ENCODE measurements at places on chromosomes 4 and X. TPM values are rescaled to one million over a fixed set of nuclear protein-coding genes. Genes with fewer than 3 reads are reported as not detected.
A peak's percentile ranks its signal among the peaks of the same experiment; 100 is the strongest.

- DNase-seq: no peak
These were observed 1.8 kb downstream of the RGS12 start for GRCh38 chr4:3294401-3295241.

DNA sequence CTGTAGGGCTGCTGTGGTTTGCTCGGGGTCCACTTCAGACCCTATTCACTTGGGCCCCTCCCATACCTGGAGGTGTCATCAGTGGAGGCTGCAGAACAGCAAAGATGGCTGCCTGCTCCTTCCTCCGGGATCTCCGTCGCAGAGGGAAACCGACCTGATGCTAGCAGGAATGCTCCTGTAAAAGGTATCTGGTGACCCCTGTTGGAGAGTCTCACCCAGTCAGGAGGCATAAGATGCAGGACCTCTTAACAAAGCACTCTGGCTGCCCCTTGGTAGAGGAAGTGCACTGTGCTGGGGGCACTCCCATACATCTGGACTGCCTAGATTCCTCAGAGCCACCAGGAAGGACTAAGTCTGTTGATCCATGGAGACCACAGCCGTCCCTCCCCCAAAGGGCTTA, 296.9 kb downstream of the GRID2 start:
- no peak for DNase-seq

DNA sequence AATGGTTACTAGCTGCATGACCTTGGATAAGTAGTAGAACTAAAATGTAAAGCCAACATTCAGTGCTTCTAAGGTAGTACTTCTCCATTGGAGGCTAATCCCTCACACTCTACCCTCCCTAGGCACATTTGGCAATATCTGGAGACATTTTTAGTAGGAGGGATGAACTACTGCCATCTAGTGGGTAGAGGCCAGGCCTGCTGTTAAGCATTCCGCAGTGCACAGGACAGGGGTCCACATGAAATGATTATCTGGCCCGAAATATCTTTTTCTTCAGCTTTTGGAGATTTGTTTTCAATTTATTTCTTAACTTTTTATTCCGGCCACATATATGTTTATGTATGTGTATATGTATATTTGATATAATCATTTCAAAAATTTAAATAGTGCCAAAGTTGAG, 36.0 kb upstream of the SPANXC start:
- DNase-seq: peak; percentile 3

DNA sequence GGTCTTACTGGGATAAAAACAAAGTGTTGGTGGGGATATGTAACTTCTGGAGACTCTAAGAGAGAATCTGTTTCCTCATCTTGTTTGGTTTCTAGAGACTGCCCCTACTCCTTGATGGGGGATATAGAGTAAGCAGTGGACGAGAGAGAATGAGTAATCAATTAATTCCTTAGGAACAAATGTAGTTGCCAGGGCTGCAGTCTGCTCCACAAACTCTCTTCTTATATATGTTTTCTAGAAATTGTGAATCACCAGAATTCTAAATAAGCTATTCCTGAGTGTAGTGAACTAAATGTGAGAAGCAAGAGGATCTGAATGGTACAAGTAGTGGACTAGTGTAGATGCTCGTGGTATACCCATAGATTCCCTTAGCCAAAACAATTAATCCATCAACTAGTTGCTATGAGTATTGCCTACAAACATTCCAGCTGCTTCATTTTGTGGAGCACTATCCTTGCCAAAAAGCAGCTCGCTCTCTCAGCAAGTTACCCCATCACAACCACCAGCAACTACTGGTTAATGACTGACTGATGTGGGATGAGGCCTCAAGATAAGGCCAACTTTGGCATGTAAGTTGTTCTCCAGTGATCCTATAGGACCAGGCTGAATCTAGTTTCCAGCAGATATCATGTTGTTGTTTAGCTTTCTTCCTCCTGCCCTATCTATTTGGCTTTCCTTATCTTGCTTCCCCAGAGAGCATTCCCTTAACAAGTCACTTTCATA, 273.0 kb downstream of the SLC7A11 start:
- no peak for DNase-seq

DNA sequence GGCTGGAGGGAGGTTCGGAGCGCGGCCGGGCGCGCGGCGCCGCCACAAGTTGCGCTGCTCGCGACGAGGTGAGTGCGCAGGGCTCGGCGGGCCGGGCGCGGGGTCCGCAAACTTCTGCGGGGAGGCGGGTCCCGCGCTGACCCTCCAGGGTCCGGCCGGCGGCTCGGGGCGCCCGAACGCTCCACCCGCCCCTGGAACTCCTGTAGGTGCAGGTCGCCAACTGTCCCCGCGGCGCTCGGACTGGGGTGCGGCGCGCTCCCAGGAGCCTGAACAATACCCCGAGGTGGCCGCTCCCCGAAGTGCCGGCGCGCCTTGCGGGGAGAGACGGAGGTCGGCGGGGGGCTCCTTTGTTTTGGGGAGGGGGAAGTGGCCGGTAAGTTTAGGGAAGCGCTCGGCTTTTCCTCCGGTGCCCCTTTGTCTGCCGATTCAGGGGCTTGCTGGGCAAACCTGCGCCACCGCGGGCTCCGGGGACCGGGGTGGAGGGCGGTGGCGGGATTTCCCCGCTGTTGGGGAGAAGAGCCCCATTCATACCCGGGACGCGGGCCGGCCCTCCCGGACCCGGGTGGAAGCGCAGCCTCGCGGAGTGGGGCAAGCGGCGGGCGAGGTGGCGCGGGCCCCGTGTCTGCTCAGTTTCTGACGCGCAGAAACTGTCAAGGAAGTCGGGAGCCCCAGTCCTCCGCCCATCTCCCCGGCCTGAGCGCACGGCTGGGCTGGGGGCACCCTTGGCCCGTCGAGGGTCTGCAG, 694 bp downstream of the TBL1X start:
- DNase-seq: peak; percentile 5

GRCh38 chrX:71493111-71493613, 39.7 kb upstream of the OGT start:
- no peak for DNase-seq

GRCh38 chr4:168978001-168978700, 31.9 kb downstream of the CBR4 start:
- DNase-seq: no peak

- no peak for DNase-seq
These were observed 390.0 kb downstream of the GRXCR1 start for GRCh38 chr4:43282534-43282933.

GRCh38 chr4:89263265-89263664, 44.3 kb downstream of the GPRIN3 start:
- no peak for DNase-seq

DNA sequence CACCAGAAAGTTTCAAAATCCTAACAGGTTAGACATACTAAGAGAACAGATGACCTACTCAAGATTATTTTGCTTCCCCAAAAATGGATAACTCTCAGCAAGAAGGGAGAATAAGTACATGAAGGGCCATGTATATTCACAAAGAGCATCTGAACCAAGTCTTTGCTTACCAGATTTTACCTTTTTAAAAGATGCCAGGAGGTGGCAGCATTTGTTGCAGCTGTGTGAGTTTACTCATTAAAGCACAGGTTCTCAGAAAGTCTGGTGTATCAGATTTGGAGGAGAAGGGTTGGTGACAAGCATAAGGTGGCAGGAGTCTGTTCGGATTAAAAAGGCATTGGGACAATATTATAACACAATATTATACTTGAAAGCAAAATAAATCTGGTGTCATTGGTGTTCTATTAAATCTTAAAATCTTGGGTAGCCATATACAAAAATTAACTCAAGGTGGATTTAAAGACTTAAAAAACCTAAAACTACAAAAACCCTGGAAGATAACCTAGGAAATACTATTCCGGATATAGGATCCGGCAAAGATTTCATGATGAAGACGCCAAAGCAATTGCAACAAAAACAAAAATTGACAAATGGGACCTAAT, 51.3 kb upstream of the NFKB1 start:
- DNase-seq: peak; percentile 19

DNA sequence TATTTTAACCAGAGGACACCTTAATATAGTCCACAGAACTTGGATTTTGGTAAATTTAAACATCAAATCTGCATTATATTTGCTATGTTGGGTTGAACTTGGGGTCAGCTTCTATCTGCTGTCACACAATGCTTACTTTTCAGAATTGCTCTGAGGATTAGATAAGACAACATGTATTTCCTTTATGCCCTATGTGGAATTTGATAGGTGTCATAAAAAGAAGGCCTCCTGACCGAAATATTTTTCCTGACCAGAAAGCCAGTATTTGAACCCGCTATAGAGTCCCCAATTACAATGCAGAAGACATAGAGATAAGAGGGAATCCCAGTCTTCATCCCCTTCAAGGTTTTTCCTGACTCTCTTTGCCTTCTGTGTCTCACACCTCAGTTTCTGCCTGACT, 4.1 kb downstream of the MTTP start:
- no peak for DNase-seq

- DNase-seq: no peak
These were observed 153.4 kb downstream of the PPARGC1A start for GRCh38 chr4:23736466-23736865.

POF1B gene
- total RNA-seq: not detected

EGF gene
- total RNA-seq: 7.3 TPM

GABRQ gene
- total RNA-seq: 0.63 TPM

PDGFC gene
- total RNA-seq: 34.0 TPM

TEX13D gene
- not detected for total RNA-seq

NRK gene
- 4.3 TPM for total RNA-seq

SERPINA7 gene
- total RNA-seq: 0.06 TPM

UGT8 gene
- 13.0 TPM for total RNA-seq

ADH1C gene
- not detected for total RNA-seq

RBMXL3 gene
- total RNA-seq: not detected

Measured in Daoy (cell line).